ENCODE measurements at places on chromosomes 13 and 19.

DNA sequence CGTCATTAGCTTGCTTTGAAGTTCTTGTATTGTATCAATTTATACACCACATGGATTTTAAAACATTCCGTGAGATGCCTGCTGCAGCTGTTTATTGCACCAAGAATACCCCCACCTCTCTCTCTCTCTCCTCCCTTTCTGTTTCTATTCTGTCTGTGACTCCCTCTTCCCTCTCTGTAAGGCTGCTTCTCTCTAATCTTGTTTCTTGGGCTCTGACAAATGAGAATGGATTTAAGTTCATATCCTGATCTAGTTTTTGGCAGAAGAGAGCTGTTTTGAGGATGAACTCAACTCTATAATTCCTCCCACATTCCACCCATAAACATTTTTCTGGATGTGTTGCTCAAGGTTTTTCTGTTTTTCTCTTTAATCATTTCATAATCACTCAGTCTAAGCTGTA is 144.3 kb upstream of the FRY start:
- DNase-seq: no peak

DNA sequence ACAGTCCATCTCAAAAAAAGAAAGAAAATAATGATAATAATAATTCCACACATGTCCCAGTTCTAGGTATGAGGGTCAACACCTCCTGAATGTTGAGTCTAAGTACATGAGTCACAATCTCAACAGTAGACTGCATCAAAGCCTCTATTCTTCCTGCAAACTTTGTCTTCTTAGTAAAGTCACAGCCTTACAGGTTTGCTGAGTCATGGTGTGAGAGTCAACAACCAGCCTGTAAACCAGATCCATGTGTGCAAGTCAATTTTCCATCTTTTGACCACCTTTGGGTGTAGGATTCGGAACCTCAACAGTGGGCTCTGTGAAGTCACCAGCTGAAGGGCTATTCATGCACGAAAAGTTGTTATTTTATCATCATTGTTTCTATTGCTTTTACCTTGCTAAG is 25.7 kb upstream of the ZNF729 start:
- no peak for DNase-seq

- DNase-seq: no peak
These were observed 215.1 kb upstream of the ZNF507 start for GRCh38 chr19:32130332-32130731.

- peak; percentile 84 for DNase-seq
These were observed 48.0 kb downstream of the LNX2 start for GRCh38 chr13:27572234-27572901.

GRCh38 chr19:3058821-3059314 is 3.4 kb downstream of the TLE5 start:
- no peak for DNase-seq

DNA sequence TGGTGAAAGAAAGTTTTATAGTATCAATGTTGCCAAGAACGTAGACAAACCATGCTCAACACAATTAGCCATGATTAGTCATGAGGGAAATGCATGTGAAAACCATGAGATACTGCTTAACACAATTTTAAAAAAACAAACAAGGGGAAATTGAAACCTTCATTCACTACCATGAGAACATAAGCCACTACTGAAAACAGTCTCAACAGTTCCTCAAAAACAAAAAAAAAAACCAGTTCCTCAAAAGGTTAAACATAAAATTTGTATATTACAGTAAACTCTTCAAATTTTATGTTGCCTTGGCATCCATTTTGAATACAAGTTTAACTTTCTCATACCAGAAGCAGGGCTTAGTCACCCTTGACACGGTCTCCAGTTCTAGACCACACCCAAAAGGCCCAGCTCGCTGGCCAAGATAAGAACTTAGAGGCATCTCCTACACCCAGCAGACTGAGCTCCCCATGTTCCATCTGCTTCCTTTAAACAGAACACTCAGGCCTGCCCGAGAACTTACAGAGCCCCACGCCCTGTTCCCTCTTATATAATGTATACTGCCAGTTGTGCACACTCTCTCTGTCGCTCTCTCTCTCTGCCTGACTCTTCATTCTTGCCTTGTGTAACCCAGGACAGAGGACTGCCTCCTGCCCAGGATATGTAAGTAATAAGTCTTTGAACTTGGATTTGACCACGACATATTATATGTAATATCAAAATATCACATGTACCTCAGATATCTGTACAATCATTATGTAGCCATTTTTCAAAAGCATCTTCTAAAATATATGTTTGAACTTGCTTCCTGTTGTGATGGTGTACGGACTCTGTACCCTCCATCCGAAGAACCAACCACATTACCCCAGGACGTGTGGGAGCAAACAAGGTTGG is 67.4 kb downstream of the STK24 start:
- no peak for DNase-seq

GRCh38 chr13:97225533-97225932 is 3.4 kb downstream of the MBNL2 start:
- DNase-seq: no peak

GRCh38 chr13:51271528-51272085 is 49.4 kb downstream of the FAM124A start:
- no peak for DNase-seq

- DNase-seq: no peak
These were observed 126.8 kb downstream of the UQCRFS1 start for GRCh38 chr19:29086182-29086581.

GRCh38 chr13:44744880-44745633 is 168.9 kb upstream of the TSC22D1 start:
- no peak for DNase-seq

DNA sequence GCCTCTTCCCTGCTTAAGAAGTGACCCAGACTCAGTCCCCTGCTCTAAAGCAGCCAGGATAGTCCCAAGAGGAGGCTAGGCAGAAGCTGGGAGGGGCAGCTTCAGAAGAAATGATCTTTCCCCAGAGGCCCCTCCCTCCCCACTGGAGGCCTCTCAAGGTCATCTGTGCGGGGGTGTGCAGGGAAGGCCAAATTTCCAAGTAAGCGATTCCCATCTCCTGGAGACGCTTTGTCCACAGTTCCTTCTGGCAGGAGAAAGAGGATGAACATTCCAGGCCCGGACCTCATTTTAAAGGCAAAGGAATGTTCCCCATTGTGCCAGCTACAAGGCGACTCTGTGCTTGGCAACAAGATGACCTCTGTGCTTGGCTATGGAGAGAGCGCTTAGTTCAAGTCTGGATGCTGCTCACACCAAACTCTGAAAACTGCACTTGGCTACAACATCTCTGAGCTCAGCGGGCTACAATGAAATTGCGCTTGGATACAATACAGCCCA is 23.5 kb downstream of the COL5A3 start:
- DNase-seq: no peak

GRCh38 chr19:3497757-3498520 is 2.5 kb downstream of the DOHH start:
- DNase-seq: no peak

GRCh38 chr13:35874704-35875103 is 256.5 kb downstream of the DCLK1 start:
- no peak for DNase-seq

DNA sequence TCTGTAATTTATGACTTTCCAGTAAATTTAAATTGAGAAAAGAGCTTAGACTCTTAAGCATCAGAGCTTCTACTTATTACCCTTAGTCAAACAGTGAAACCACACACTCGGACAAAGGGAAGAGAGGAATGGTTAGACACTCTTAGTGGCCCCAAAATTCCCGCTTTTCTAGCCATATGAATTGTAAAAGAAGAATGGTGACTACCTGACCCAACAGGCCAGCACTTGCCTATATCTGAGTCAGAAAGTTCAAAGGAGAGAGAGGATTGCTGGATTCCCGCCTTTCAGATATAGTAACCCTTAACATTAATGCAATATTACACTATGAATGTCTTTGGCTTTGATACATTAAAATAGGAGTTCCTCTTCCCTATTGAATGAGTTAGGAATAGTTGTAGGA is 317.3 kb downstream of the PCDH17 start:
- DNase-seq: no peak

DNA sequence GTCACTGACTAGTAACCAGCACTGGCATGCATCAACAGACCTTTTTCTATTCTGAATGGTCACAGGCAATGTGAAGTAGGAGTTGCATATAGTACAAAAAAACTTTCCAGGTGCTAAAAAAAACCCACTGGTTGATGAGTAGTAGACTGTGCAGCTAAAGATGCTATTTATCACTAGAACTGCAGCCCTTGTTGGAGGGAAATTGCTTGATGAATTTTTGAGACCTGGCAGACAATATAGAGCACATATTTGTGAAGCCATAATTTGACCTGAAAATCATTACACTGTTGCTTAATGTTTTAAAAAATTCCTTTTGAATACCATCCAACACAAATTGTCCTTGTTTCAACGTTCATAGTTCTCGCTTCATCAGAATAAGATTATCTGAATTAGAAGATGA is 441.0 kb downstream of the KLF12 start:
- no peak for DNase-seq

DNA sequence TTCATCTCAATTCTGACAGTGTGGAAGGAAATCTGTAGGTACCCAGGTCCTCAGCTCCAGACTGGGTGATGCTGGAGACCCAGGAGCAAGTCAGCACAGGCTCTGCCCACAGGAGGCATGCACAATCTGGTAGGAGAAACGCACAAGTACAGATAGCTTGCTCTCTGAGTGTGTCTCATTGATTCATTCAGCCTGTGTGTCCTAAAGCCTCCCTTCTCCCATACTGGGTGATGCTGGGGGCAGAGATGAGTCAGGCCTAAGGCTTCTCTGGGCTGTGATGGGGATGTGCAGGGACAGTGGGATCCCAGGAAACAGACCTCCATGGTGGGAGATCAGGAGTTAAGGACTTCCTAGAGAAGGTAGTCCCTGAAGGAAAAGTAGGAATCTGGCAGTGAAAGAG is 6.8 kb downstream of the ZNF526 start:
- DNase-seq: no peak

- DNase-seq: no peak
These were observed 8.7 kb downstream of the GPI start for GRCh38 chr19:34373601-34374288.

DNA sequence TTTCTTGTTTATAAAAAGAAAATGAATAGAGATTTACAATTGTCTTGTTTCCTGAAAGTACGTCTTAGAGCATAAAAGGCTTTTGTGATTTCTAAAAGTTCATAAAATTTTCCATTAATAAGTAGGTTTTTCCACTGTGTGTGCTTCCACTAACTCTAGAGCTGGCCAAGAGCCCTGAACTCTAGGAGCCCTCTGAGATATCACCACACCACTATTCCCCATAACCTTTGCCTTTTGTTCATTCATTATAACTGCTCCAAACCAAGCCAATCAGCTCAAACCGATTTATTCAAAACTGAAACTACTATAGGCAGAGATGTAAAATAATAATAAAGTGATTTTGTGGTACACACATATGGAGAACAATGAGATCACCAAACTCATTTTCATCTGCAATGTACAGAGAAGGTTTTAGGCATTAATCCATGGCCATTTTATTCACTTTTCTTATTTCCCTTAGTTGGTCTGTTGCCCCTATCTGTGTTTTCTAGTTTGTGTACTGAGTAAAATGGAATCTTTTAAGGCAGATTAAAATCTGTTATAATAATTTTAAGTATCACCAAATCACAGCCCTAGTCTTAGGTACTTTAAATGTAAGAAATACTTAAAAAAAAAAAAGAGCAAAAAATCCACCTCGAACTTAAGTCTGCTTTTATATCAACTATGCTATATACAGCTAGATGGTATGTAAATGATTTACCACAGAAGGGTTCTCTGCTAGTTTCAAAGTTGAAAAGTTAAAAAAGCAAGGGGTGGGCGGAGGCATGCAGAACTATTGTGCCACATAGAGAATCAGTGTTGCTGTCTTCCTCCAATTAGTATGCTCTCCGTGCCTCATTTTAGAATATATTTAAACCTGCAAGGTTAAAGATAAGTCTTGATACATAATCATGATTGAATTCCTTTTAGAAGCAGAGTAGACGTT is 311.3 kb downstream of the KLF12 start:
- DNase-seq: no peak

DNA sequence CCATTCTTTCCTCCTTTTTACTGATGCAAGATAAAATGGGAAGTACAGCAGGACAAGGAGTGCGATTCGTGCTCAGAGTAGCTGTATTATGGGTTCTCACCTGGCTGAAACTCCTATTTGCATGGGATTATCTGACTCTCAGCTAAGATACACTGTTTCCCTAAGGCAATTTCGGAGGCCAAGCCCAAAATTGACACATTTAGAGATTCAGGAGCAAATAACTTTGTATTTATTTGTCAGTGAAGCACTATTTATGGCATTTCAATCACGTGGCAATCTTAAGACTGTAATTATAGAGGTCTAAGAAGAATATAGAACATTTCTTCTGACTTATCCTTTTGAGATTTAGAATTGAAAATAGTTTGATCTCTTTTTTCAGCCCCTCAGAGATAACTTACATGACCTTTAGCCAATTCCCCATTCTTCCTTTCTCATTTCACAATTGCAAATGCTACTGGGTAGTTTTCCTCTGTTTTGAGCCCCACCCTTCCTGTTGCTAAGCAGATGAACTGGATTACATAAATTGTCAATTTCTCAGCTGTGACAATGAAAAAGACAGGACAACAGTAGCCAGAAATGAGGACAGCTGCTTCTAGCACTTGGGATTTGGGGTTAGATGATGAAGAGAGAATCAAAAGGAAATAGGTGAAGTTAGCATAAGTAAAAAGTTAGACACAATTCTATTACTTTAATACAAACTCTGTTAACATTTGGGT is 122.7 kb upstream of the FRY start:
- DNase-seq: peak; percentile 95

GRCh38 chr19:50928831-50929230 is 17.6 kb upstream of the KLK4 start:
- DNase-seq: no peak

DNA sequence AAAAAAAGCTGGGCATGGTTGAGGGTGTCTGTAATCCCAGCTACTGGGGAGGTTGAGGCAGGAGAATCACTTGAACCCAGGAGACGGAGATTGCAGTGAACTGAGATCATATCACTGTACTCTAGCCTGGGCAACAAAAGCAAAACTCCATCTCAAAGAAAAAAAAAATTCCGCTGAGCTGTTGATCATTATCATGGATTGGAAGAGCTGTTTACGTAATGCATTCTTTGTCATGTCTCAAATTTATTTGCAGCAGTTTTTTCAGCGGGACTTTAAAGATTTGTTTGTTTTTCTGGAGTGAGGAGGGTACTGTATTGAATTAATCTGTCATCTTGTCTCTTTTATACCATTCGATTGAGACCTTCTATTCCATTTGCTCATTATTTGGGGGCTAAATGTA is 4.3 kb downstream of the NLRP5 start:
- no peak for DNase-seq

GRCh38 chr13:40350283-40350992 is 316.0 kb downstream of the FOXO1 start:
- DNase-seq: no peak

- DNase-seq: no peak
These were observed 228.5 kb downstream of the RFC3 start for GRCh38 chr13:34046457-34046856.

GRCh38 chr13:21932578-21932977 is 261.7 kb downstream of the FGF9 start:
- DNase-seq: no peak

DNA sequence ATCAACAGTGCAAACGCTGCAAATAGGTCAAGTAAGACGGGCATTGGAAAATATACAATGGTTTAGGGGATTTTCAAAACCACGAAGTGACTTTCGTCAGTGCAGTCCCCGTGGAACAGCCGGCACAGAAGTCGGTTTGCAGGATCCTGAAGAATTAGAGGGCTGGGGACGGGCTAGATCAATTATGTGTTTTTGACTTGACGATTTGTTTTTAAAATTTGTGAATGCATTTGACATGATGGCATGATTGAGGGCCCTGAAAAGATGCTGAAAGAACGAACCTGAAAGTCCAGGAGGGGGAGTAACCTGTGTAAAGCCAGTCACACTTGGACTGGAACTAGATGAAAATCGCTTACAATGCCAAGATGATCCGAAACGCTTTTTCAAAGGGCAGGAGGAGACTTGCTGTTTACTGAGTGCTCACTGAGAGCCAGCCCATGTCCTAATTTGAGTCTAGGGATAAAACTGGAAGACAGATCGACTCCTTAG is 8.9 kb upstream of the DGKH start:
- DNase-seq: peak; percentile 19

Data from NCI-H748 treated with DMSO at 0.1 percent for 48 hours (cell line).